ENCODE measurements at places on chromosomes 16 and 17.

- no peak for DNase-seq
Observed at GRCh38 chr16:50743581-50744225, 1.8 kb downstream of the CYLD start.

DNA sequence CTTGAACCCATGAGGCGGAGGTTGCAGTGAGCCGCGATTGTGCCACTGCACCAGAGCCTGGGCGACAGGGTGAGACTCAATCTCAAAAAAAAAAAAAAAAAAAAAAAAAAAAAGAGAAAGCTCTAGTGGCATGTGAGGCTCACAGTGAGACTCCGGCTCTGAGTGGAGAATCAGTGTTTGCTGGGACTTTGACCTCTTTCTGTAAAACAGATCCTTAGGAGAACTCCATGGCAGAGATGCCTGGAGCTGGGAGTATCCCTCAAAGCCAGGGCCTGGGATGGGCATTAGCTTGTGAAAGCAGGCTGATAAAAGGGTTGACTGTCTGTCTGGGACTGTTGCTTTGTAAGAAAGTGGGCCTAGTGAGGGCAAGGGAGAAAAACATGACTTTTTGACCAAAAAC is 46.4 kb downstream of the ZNF207 start:
- DNase-seq, result no peak

- DNase-seq, result no peak
Observed at GRCh38 chr17:80464486-80464885, 11.9 kb downstream of the NPTX1 start.

DNA sequence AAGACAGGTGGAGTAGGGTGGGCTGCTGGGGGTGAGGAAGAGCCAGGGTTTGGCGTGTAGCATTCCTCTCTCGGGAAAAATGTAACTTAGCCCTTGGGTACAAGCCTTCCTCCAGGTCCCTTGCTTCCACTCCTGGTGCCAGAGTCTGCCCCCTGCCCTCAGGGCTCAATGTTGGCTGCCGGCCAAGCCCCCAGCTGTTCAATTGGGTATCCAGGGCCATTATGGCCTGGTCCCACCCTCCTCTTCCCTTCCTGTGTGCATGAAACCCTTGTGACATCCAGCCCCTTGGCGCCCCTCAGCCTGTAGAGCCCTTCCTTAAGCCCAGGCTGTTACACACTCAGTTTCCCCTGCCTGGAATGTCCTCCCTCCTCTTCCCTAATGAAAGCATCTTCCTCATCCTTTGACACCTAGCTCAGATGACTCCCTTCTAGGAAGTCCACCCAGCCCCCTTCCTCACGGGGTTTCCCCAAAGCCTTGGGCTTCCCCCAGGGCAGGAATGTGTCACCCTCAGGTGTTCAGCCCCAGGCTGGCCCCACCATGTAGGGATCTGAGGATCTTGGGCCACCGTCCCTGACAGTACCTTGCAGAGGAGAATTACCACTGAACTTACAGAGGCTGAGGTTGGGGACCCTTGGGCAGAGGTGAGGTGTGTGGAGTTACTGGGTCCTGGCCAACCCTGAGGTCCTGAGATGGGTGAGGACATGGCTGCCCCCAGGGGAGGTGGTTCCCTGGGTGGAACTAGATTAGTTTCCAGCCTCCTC is 30.0 kb downstream of the B9D1 start:
- no peak for DNase-seq

DNA sequence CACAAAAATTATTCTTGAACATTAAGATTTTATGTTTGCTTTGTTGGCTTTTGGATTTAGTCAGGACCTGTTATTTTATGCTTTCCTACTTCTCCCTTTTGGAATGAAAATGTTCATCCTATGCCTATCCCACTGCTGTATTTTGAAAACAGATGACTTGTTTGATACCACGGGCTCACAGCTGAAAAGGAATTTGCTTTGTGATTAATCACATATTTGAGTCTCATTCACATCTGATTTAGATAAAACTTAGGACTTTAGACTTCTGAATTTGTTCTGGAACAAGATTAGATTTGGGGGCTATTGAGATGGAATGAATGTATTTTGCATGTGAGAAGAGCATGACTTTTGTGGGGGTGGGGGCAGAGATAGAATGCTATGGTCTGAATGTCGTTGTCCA is 1012.6 kb downstream of the CDH11 start:
- DNase-seq, result no peak

DNA sequence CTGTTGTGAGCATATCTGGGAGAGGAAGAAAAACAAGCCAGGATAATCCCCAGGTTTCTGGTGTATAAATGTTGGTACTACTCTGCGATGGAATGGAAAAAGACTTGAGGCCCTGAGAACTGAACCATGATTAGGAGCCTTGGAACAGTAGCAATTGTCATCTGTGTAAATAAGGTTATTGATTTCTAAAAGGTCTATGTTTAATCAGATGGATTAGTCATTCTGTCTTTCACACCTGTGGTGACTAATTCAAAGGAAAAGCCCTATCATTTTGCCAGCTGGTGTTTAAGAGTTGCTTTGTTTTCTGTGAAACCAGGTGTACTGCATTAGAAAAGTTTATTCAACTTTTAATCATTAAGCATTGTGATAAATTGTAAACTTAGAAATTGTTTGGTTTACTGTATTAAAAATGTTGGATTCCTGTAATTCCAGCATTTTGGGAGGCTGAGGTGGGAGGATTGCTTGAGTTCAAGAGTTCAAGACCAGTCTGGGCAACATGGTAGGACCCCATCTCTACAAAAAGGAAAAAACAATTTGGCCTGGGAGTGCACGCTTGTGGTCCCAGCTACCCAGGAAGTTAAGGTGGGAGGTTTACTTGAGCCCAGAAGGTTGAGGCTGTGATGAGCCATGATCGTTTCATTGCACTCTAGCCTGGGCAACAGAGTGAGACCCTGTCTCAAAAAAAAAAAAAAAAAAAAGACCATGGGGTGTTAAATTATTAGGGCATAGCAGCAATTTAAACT is 29.0 kb upstream of the KPNB1 start:
- no peak for DNase-seq

DNA sequence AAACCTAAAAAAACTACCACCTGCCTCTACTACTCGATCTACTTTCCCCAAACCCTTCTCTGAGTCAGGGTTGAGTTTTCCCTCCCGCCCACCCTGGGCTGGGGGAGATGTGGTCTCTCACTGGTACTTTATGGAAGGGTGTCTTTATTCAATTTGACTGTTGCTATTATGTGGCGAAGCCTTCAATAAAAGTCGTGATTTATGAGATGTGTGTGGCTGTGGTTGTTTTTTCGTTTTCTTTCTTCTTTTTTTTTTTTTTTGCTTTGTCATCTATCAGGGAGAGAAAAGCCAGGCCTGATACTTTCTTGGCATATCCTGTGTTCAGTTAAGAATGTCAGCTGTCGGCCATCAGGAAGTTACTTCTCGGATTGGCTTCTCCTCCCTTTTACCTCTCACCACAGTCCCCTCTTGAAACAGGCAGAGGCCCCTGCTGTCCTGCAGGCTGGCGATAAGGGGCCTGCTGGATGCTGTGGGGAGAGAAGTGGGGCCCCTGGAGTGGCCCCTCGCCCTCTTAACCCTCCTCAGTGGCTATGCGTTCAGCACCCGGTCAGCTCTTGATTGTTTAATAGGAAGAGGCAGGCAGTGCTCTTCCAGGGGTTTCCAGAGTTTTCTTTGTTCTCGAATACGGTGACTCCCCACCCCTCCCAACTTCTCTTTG is 123.0 kb downstream of the MSI2 start:
- DNase-seq, result no peak

- no peak for DNase-seq
Observed at GRCh38 chr17:78367193-78367592, 7.3 kb upstream of the SOCS3 start.

DNA sequence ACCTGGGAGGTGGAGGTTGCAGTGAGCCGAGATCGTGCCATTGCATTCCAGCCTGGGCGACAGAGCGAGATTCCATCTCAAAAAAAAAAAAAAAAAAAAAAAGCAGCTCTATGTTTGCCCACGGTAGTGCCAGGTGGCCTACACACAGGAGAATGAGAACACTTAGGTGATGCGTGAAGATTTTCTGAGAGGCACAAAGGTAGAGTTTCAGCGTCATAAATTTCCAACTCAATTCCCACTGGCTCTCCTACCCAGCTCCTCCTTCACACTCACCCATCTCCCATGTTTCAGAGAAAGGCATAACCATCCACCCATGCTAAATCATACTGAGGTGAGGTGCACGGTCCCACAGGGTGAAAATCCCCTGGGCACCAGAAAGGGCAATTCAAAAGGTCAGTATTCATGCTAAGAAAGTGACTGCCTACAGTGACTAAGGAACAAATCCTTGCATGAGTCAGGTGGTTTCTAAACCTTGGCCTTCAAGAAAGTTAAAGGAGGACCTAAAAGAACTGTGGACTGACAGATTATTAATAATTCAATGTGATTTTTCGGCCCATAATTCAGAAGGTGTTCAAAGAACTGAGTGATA is 4.8 kb downstream of the DCAKD start:
- no peak for DNase-seq

DNA sequence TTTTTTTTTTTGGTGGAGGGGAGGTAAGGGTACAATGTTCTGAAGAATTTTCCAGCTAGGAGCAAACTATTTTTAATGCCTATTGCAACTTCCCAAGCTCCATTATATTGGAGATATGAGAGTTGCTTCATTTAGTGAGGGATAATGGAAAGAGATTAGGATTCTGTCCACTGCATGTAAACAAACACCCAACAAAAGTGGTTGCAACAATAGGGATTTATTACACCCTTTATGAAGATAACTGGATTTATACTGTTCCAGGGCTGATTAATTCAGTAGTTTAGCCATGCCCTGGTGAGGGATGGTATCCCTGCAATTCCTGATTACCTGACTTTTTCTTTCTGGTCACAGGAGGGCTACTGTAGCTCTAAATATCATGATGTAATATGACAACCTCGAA is 40.5 kb downstream of the MAP2K6 start:
- no peak for DNase-seq

DNA sequence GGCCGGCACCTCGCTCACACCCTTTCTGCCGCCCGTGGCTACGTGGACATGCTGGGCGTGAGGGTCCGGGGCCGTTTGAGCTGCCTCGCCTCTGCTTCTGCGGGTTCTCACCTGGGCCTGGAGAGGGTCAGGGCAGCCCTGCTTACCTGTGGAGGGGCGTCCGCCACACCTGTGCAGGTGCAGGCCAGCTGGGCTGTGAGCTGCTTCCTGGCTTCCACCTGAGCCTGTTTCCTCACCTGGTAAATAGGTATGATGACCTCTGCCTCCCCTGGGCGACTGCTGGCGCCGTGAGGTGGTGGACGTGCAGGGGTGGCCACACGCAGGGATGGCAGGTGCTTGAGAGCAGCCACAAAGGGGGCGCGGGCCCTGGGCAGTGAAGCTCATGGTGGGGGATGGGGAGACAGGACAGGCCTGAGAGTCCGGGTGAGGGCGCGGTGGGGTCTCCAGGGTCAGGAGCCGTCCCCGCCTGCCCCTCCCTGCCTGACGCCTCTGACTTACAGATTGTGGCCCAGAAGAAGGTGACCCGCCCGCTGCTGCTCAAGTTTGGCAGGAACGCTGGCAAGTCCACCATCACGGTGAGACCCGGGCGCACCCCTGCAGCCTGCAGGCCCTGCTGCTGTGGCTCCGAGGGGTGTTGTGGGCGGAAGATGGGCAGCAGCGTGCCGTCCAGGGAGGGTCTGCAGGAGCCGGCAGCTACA is 7.8 kb downstream of the CPNE7 start:
- no peak for DNase-seq

DNA sequence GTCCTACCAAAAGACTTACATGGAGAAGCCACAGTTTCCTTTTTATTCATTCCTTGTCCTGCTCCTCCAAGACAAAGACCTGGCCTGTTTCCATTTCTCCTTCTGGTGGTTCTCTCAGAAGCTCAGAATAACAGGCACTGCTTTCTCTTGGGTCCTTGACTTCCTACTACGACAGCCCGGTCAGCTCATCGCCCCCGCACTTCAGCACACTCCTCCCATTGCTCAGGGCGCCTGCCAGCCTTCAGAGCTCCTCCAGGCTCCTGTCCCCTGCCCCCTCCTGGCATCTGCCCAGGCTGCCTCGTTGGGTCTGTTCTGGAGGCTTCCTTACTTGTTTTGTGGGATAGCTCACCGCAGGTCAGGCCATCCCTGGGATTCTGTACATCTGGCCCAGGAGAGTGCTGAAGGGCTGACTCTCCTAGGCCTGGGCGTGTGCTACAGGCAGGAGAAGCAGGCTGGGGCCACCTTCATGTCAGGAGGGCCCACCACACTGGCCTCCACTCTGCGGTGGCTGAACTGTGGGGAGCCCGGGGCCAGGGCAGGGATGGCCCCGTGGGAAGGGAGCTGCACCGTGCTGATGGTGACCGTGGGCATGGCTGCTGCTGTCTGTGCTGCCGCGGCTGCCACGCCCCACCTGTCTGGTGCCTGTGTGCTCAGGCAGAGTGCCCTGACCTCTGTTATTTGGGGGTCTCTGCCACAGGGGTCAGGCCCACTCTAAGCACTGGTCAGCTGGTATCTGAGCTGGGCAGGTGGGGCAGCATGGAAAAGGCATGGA is 17.7 kb downstream of the TCF25 start:
- DNase-seq, result no peak

DNA sequence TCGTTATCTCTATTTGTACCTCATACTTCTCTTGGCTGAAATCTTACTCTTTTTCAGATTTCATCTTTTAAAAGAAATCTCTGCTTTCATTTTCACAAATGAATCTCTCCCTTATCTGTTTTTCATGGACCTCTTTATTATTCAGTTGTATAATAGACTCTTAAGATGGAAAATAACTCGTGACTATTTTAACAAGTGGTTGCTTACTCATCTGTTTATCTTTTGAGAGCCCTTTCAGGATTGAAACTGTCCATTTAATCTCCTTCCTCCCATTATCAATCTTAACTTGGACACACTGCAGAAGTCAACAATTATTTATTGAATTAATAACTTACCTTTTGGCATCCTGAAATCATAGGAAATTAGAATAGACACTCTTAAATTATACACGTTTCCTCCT is 68.8 kb downstream of the ABCA8 start:
- DNase-seq, result no peak

DNA sequence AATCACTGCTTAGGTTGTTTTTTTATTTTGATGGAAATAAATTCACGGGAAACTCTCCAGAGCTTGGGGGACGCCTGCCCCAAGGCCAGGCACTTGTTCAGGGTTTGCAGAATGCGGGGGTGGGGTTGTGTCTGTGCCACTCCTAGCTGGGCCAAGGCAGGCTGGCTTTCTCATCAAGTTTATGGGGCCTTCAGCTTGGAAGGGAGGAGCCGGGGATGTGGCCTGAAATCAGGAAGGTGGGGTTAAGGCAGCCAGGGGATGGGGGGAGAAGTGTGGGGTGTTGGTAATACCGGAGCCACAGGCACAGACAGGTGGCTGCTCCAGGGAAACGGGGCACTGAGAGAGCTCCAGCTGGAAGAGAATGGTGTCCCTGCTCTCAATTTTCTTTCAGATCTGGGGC is 1.7 kb upstream of the CHAD start:
- no peak for DNase-seq

- no peak for DNase-seq
Observed at GRCh38 chr16:9441012-9441411, 349.6 kb downstream of the HAPSTR1 start.
